ENCODE measurements at places on chromosomes 5 and 9.

DNA sequence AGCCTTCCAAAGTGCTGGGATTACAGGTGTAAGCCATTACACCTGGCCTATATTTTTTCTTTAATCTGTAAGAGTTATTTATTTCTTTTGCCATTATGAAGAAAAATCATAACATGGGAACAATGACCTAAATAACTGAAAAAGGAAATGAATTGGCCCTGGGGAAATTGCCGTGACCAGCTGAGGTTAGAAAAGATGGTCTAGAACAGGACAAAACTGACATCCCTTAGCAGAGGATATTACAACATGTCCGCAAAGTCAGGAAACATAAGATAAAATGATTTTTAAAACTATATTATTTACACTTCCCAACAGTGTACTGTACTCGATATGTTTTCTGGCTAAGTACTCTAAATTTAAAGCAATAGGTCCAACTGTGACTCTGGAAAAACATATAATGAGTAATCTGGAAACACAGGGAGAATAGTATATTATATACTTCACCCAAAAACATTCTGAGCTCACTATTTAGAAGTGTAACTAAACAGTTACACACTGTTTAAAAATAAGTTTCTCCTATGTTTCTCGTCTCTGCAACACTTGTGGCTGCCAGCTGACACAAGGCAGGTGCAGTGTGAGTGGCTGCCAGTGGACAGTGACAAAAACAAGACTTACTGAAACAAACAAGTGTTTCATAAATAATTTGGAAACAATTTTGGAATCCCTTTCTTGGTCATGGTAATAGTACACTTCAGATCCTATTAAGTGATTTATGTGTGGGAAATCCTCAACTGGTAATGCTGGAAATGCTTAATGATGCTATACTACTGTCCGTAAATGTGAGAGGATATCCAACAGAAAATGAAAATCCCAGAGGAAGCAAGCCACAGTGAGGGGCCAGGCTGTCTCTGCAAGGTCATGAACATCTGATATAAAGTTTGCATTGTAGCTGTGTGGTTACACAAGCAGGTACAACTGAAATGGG, 69.1 kb downstream of the C9orf85 start:
- no peak for DNase-seq

GRCh38 chr5:166963596-166963995, 1327.8 kb upstream of the WWC1 start:
- no peak for DNase-seq

GRCh38 chr9:135033487-135033886, 54.0 kb upstream of the OLFM1 start:
- no peak for DNase-seq

- DNase-seq, result no peak
These were observed 109.6 kb downstream of the DPYSL3 start for GRCh38 chr5:147400126-147400809.

DNA sequence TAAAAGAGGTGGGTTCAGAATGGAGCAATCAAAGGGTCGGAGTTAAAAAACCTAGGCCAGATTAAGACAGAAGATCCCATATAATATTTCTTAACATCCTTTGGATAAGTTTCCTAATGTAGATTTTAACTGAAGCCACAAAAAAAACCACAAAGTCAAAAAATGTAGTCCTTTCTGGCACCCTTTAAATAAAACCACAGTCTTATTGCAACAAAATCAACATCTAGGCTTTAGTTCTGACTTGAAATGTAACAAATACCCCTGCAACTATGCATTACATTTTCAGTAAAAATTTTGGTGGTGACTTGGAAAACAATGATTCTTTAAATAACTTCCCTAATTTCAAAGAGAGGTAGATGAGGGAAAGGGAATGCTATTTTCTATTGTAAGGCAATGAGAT, 109.2 kb downstream of the PSAT1 start:
- no peak for DNase-seq

DNA sequence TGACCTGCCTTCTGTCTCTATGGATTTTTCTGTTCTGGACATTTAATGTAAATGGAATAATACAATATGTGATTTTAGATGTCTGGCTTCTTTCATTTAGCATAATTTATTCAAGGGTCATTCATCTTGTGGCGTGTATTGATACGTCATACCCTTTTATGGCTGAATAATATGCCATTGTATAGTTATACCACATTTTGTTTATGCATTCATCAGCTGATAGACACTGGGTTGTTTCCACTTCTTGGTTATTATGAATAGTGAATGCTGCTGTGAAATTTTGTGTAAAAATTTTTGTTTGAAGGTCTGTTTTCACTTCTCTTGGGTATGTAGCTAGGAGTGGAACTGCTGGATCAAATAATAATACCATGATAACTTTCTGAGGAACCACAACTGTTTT, 298.9 kb downstream of the CCDC171 start:
- DNase-seq, result no peak

GRCh38 chr5:122656577-122656976, 118.3 kb upstream of the SNX2 start:
- no peak for DNase-seq

GRCh38 chr9:90680534-90680933, 37.9 kb upstream of the DIRAS2 start:
- no peak for DNase-seq

All from stimulated activated CD4-positive, alpha-beta T cell treated with anti-CD3 and anti-CD28 coated beads, TNF-alpha, amount 100 ng/mL, for 24 hours (primary cell).